ENCODE measurements at places on chromosomes 13 and 19. TPM values are rescaled to one million over a fixed set of nuclear protein-coding genes. Genes with fewer than 3 reads are reported as not detected.

Gene ELSPBP1
- total RNA-seq = not detected

Gene DCT
- total RNA-seq = not detected

Gene ALOX5AP
- 3.7 TPM for total RNA-seq

Gene TMPRSS9
- not detected for total RNA-seq

Gene LMO7
- total RNA-seq = 45.5 TPM

Gene NLRP12
- 0.02 TPM for total RNA-seq

Gene CBY2
- total RNA-seq = not detected

Gene ZNF112
- total RNA-seq = 2.4 TPM

Gene CNN1
- 0.45 TPM for total RNA-seq

Gene IGFL3
- 0.21 TPM for total RNA-seq
